ENCODE measurements at places on chromosomes 12 and 14.

DNA sequence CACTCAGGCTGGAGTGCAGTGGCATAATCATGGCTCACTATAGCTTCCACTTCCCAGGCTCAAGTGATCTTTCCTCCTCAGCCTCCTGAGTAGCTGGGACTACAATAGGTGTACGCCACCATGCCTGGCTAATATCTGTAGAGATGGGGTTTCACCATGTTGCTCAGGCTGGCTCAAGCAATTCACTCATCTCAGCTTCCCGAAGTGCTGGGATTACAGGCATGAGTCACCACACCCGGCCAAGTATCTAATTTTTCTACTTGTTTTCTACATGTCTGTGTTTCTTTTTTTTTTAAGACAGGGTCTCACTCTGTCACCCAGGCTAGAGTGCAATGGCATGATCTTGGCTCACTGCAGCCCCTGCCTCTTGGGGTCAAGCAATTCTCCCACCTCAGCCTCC, 119.7 kb upstream of the MED13L start:
- no peak for DNase-seq

GRCh38 chr12:64731683-64732082, 27.5 kb downstream of the GNS start:
- no peak for DNase-seq

DNA sequence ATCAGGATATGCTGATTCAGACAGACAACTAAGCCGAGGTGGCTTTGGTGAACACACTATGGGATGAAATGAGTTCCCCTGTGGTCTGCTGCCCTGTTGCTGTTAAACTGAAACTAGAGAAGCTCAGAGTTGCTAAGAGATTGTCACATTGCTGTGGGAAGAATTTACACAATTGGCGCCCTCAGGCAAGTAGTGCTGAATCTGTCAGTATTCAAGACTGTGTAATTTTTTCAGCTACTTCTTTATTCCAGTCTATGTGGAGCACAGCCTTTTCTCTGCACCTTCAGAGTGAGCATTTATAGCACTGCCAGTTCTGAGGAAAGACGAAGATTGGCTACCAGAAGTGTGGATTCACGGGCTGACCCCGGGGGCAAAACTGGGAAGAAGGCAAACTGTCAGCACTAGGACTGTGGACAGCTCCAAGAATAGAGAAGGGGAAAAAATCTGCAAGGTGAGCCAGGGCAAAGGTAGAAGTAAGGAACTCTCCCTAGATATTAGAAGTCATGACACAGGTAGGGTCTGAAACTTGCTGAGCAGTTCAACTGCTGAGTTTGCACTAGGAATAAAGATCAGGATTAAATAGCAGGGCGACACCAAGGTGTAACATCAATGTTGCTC, 218.8 kb upstream of the TMPO start:
- no peak for DNase-seq

- DNase-seq: no peak
Measured at GRCh38 chr14:43894534-43894933, 612.5 kb downstream of the FSCB start.

DNA sequence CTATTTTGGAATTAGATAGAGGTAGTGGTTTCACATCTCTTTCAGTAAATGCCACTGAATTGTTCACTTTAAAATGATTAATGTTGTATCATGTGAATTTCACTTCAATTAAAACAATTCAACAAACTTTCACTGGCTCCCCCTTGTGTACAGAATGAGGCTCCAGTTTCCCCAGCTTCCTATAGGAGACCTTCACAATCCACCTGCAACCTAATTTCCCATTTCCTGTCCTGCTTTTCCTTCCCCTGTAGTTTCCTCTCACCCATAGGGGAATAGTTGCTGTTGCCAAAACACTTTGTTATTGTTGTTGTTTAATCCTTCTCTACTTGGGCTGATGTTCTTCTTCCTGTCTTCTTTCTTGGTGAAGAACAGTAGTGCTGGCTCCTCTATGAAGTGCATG, 59.8 kb downstream of the NPAS3 start:
- DNase-seq: no peak

DNA sequence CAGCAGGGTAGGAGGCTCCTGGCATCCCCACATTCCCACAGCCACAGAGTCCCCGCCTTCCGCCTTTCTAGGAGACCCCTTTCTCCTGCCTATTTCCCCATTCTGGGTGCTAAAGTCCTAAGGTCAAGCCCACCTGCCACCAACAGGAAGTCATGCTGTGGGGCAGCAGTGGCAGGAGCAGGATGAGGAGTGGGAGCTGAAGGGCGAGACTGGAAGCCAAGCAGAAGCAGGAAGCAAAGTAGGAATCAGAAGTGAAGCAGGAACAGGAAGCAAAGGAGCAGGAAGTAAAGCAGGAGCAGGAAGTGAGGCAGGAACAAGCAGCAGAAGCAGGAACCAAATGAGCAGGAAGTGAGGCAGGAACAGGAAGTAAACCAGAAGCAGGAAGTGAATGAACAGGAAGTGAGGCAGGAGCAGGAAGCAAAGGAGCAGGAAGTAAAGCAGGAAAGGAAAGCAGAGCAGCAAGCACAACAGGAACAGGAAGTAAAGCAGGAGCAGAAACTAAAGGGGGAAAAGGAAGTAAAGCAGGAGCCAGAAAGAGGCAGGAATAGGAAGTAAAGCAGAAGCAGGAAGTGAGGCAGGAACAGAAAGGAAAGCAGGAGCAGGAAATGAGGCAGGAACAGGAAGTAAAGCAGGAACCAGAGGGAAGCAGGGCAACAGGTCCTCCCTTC, 38.3 kb upstream of the RIMBP2 start:
- DNase-seq: no peak

GRCh38 chr12:104694161-104694560, 237.4 kb downstream of the CHST11 start:
- no peak for DNase-seq

DNA sequence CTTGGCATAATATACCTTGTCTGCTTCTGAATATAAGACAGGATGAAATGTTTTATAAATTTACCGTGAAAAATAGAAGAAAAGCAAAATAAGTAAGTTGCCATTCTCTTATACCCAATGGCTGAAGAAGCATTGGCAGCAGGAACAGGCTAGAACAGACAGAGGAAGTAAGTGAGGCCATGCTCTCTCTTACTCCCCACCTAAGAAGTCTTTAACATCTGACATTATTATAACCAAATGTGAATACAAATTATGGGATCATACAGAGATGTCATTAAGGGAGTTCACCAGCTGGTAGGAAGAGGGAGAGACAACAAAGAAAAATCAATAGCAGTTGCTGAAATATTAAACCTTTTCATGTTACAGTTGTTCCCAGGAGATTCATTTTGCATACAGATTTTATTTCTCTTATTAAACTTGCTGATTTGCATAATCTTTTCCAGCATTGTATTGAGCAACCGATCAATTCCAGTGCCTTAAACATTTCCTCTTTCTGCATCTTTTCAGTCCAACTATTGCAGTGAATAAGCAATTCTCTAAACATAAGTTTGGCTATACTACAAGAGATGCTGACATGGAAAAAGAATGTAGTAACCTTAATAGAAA, 270.6 kb downstream of the SLC6A15 start:
- DNase-seq: no peak

DNA sequence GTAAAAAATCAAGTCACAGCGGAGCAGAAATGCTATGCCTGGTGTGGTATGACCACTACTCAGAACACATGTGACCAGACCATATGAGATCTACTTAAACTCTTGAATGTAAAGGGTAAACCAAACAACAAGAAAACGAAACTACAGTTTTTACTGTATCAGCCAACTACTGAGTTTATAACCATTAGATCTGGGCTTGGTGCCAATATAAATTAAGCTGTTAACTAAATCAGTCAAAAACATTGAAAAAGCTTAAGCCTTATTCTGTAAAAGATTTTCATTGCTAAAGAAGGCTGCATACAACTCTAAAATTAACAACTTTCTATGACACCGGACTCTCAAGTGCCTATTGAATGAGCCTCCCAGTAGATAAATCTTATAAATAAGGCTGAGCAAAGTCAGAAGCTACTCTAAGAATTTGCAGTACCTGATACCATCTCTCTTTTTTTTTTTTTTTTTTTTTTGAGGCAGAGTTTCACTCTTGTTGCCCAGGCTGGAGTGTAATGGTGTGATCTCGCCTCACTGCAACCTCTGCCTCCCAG, 35.4 kb downstream of the SPTLC2 start:
- no peak for DNase-seq

DNA sequence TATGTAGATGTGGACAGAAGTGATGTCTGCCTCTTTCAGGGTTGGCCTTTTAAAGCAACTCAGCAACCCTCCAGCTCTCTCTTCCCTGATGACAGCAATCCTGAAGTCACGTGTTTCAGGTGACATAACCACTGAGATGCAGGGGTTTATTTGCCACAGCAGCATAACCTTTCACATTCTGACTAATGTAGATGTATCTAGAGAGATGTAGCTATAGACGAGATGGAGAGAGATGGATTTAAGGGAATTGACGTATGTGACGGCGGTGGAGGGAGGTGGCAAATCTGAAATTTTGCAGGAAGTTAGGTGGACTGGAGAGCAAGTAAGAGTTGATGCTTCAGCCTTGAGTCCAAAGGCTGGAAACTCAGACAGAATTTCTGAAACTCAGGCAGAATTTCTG, 126.0 kb downstream of the ZFP36L1 start:
- no peak for DNase-seq

DNA sequence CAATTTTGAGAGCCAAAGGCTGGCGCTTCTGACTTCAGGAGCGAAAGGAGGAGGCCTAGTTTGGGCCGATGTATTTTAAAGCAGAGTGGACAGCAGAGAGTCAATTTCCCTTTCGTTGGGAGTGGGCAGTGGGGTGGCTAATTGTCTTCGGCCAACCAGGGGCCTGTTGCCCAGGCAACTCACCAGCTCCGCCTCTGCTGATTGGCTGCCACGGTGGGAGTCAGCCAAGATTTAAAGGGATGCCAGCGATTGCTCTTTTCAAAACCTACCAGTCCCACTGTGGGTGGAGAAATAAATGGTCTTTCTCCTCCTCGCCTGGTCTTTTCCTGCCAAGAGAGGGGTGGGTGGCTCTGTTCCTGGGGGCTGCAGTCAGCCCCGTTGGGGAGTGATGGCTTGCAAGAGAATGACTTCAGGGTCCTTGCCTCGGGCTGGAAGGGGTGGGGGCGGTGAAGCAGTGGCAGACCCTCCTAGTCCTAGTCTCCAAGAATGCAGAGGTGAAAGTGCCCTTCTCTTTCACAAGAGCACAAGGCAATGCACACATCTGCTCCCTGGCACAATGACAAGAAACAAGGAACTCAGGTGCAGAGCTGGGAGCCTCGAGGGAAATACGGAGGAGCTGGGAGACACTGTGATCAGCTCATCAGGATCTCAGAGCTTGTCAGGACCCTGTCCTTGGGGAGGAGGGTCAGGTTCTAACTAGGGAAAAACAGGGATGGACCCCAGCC, 37.7 kb downstream of the RASAL1 start:
- no peak for DNase-seq

GRCh38 chr12:115227137-115227615, 543.2 kb upstream of the TBX3 start:
- no peak for DNase-seq
